ENCODE measurements at places on chromosomes 11 and 22.

DNA sequence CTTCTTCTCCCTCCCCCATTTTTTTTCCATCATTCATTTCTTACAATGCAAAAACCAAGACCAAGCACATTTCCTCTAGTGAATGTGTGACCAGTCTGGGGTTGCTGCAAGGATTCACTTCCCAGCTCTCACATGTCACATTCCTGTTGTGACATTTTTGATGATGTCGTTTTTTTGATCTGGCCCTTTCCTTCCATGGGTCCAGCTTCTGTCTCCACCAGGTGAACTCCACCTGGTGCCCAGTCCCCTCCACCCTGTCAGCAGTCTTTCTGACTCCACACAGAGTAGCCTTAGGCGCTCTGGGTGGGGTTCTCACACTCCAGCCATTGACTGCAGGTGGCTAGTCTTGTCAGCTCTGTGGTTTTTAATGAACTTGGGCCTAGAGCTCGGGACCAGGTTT is 15.6 kb downstream of the PANX1 start:
- no peak for DNase-seq

DNA sequence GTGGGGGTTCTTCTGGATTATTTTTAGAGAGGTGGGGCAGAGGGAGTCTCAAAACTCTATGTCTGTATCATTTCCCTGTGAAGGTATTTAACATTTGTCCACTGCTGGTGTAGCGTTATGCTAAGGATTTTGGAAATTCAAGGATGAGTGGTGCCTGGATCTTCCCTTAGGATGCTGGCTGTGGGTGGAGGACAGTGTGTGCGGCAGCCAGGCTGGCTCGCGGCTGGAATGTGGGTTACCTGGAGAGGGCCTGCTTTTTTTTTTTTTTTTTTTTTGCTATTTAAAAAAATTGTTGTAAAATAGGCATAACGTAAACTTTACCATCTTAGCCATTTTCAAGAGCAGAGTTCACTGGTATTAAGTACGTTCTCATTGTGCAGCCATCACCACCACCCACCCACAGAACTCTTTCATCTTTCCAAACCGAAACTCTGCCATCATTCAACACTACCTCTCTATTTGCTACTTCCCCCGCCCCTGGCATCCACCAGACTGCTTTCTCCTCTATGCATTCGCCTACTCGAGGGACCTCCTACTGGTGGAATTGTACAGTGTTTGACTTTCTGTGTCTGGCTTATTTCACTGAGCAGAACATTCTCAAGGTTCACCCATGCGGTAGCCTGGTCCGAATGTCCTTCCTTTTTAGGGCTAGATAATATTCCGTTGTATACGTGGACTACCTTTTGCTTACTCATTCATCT is 67.1 kb downstream of the PARVB start:
- DNase-seq = no peak

DNA sequence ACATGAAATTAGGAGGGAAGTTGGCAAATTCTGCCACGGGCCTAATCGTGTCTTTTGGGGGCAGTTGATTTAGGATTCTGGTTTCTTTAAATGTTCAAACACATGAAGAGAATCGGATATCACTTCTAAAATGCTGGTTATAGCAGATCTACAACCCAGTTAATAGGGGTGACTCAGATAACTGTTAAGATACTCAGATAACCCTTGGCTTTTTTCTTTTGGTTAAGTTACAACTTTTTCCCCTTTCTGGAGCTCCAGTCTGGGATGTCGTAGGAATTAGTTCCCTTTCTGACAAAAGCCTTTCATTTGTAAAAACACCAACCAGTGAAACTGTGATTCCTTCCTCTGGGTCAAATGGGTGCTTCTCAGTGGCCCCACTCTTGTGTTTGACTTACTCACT is 976 bp downstream of the DEPDC7 start:
- no peak for DNase-seq

DNA sequence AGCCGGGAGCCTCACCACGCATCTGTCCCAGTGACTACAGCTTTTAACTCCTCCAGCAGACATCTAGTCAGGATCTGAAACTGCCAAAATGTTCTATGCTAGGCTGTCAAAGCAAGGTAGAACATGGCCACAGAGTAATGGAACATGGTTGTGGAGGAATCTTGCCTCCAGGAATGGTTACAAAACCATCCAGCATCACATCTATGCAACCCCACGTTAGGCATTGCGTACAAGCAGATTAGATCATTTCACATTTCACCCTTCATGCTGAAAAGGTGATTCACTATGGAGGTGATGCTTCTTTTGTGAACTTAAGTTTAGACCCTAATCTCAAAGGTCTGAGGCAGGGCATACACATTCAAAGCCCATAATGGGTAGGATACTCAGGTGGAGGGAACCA is 103.0 kb downstream of the PARVA start:
- no peak for DNase-seq

GRCh38 chr22:32909581-32910428 is 108.3 kb downstream of the TIMP3 start:
- no peak for DNase-seq

DNA sequence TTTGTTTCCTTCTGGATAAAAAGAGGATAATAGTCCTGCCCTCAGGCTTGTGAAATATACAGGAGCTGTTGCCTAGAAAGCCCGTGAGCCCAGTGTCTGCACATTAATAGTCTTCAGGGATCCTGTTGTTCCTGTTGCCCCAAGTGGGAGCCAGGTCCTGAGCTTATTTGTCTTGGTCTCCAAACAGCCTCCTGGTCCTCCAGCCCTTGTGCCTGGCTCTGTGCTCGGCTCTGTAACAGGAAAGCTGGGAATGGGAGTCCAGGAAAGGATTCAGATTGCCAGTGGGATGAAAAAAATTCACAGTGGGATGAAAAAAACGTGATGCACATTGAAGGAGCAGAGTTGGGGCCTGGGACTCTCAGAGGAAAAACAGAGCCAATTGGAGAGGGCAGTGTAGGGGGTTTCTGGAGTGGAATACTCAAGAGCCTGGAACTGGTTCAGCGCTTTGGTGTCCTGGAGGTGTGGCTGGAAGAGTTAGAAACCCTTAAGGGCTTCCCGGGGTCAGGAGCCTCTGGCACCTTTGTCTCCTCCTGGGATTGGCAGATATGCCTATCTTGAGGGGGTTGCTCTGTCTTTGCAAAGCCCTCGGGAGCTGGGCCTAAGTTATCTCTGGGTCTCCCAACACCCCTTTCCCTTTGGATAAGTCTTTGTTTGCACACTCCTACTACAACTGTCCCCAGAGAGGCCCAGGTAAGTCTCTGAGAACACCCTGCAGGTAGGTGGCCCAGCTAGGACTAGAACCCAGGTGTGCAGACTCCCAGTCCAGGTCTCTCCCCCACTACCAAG is 2.3 kb upstream of the INPPL1 start:
- DNase-seq = no peak

DNA sequence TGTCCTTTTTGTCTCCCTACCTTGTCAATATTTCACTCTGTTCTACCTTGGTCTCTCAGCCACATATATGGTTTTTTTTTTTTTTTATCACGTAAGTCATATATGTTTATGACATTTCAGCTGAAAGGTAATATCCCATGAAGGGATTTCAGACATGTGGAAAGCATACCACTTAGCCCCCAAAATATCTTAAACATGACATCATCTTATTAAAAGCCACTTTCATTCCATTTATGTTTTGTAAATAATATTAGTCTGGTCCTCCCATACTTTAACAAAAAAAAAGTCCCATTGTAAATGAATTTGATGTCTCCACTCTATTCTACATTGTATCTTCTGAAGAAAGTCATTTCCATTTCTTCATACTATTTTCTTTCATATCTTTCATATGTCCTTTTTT is 85.4 kb downstream of the CSTPP1 start:
- no peak for DNase-seq

- no peak for DNase-seq
These were observed 252.1 kb downstream of the SBF2 start for GRCh38 chr11:10041748-10042446.

DNA sequence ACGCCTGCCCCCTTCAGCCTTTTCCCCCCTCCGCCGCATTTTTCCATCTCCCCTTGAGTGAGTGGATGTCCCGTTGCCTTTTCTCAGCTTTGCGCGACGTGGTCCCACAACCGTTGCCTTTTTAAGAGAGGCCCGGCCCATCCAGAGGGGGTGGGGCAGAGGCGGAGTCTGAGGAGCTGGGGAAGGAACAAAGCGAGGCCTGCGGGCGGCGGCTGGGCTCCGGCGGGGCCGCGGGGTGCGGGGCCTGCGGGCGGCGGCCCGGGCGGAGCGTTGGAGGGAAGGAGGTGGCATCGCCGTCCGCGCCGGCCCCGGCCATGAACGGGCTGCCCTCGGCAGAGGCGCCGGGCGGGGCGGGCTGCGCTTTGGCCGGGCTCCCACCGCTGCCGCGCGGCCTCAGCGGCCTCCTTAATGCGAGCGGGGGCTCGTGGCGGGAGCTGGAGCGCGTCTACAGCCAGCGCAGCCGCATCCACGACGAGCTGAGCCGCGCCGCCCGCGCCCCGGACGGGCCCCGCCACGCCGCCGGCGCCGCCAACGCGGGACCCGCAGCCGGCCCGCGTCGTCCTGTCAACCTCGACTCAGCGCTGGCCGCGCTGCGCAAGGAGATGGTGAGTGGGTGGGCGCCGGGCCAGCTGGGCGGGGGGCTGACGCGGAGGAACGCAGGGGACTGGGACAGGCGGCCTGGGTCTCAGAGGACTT is at the start of gene FAM89B:
Gene FAM89B, plus strand, starts transcription at position 183 of the 696 bp plus-strand sequence. Its CDS starts 132 bp downstream, at position 315.
- peak; percentile 76 for DNase-seq

DNA sequence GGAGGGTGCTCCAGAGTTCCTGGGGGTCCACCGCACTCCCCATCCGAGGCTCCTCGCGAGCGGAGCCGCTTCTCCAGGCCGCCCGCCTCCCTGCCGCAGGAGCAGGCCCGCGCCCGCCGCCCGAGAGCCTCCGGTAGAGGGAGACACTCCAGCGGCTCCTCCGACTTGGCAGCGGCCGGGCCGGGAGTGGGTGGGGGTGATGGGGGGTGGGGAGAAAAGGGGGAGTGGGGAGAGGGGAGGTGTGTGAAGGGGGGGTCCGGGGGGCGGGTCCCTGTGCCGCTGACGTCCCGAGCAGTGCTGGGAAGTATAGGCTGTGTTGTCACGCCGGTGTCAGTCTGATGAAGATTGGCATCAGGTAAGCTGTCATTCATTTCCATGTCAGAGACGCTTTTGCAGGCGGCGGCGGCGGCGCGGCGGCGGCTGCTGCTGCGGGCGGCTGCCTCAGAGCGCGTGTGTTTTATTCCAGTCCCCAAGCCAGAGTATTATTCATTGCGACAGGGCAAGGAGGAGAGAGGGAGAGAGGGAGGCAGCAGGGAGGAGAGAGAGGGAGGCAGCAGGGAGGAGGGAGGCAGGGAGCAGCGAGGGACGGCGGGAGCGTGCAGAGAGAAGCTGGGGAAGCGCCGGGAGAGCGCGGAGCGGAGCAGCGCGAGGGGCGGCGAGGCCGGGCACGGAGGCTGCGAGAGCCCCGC is at the start of gene PKNOX2:
Gene PKNOX2, plus strand, starts transcription at position 330 of the 689 bp plus-strand sequence. CDS start 186,555 bp downstream, outside the sequence.
- DNase-seq = peak; percentile 65

- DNase-seq = no peak
These were observed 3.0 kb downstream of the LRP5 start for GRCh38 chr11:68315171-68315920.

- no peak for DNase-seq
These were observed 14.0 kb downstream of the IGLL1 start for GRCh38 chr22:23565915-23566704.

DNA sequence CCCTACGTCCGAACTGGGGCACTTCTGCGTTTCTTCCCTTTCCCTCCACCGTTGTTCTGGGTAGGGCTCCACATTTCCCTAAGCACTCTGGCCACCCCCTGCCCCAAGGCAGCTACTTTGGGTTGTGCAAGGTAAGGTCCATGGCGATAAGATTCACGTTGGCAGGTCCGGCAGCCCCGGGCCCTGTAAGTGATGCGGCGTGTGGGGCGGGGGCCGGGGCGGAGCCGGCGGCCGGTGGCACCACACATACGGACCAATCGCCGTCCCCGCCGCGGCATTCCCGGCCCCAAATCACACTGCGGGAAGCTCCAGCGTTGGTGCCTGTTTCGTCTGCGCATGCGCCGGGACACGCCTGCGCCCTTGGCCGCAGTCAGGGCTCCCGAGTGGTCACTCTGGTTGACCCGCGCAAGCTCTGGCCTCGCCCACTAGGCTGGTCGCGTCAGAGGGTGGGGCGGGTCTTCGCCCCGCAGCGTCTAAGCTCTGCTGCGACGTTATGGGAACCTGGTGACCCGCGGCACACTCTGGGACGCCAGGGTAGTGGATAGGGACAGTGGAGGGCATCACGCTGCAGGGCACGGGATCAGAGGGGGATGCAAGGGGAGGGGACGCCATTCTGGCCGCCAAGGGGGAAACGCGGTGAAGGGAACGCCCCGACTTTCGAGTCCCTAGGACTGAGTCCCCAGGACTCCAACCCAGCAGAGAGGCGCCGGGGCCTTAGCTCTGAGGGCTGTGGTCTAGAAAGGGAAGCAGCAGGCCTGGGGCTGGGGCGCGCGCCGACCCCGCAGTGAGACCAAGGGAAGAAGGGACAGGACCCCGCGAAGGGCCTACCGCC is 1.6 kb downstream of the FADS1 start:
- DNase-seq = no peak

GRCh38 chr11:75918331-75918730 is 103.3 kb downstream of the UVRAG start:
- DNase-seq = no peak

GRCh38 chr11:13760115-13760514 is 91.6 kb downstream of the FAR1 start:
- no peak for DNase-seq

- no peak for DNase-seq
These were observed 621 bp downstream of the TSPO start for GRCh38 chr22:43152003-43152356.

DNA sequence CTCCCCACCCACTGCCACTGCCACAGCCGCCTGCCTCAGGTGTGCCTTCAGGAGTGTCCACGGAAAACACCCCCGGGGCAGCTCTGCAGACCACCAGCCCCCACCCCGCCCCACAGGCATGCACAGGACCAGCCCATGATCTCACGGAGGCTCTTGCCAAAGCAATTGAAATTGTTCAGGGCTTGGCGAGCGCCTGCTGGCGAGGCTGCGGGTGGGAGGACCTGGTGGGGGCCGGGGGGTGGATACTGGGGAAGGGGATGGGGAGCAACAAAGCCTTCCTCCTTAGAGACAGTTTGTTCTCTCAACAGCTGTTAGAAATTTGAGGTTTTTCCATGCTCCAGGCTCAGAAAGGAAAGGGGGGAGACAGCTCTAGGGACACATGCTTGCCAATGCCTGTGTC is 274.7 kb downstream of the MN1 start:
- DNase-seq = no peak

DNA sequence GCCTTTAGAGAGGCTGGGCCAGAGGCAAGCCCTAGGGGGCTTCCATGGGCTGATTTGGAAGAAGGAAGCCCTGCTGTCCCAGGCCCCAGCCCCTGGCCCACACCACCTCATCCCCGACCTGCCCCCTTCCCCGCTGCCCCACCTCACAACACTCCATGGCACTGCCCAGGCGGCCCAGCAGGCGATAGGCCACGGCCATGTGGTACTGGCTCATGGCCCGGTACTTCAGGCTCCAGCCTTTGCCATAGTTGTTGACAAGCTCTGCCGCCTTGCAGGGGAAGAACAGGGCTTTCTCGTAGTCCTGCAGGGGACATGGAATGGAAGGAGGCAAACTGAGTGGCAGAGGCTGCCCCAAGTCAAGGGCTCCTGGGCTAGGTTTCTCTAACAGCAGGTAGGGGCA is 6.4 kb downstream of the RAPSN start:
- DNase-seq = no peak

- no peak for DNase-seq
These were observed 48.2 kb downstream of the NECTIN1 start for GRCh38 chr11:119680541-119681360.

Measured in activated CD8-positive, alpha-beta memory T cell treated with anti-CD3 and anti-CD28 coated beads for 1 hour (primary cell).